ENCODE measurements at places on chromosomes 3 and 15.

DNA sequence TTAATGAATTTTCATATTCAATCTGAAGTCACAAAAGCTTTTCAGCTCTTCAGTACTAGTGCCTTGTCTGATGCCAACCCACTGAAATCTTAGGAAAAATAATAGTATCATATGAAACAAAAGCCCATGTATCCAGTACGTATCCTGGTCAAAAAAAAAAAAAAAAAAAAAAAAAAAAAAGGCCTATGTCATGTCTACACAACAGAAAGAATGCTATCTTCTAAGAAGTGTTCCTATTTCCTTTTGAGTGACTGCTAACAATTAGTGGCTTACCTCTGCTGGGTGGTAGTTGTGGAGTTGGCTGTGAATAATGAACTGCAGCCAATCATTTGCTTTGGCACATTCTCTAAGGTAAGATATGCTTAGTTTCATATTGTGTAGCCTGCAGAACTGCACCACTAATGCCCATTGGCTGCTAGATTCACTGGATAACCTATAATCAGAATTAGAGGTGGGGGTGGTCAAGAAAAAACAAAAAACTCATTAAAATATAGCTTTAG lies 59.6 kb downstream of the EIF3J start:
- no peak for DNase-seq

DNA sequence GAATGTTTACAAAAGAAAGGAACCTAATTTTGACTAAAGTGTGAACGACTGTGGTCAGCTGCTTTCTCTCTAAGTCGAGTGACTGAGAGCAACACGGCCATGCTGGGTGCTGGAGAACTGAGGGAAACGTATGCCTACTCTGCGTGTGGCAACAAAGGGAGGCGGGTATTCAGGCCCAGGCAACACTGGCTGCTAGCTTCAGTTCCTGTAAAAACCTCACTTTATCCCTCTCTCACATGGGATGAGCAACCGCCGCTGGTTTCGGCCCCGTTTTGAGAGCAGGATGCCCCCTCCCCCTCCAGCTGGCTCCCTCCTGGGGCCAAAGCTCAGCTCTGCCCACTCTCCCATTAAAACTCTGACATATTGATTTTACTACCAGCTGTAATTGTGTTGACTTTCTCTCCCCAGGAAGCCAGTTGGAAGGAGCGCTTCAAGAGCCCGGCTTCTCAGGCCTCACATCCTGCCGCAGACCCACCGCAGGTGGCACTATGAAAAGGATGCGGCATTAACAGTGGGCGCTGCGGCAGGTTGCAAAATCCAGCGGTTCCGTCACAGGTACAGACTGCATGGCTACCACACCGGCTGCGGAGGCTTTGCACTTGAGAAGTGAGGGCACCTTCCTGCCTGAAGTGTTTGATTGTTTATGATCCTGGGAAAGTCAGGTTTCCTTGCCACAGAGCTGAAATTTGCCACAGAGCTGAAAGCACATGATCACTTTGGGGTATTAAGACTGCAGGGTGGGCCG lies 12.7 kb downstream of the PLXND1 start:
- DNase-seq = no peak

GRCh38 chr3:90052425-90052950 lies 945.1 kb downstream of the EPHA3 start:
- no peak for DNase-seq

GRCh38 chr15:60476713-60477112 lies 2.2 kb downstream of the ICE2 start:
- no peak for DNase-seq

DNA sequence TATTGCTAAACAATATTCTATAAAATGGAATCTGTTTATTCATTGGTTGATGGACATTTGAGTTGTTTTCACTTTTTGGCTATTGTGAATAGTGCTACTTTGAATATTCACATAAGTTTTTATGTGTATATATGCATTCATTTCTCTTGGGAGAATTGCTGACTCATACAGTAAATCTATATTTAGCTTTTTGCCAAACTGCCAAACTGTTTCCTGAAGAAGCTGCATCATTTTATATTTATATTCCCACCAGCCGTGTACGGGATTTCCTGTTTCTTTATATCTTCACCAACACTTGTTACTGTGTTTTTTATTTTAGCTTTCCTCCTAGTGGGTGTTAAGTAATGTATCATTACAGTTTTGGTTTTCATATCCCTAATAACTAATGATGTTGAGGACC lies 12.5 kb upstream of the TCAIM start:
- DNase-seq = no peak

GRCh38 chr15:78322724-78323521 lies 17.2 kb upstream of the CRABP1 start:
- DNase-seq = no peak

- DNase-seq = no peak
These were observed 28.4 kb downstream of the TMEM40 start for GRCh38 chr3:12730506-12731242.

DNA sequence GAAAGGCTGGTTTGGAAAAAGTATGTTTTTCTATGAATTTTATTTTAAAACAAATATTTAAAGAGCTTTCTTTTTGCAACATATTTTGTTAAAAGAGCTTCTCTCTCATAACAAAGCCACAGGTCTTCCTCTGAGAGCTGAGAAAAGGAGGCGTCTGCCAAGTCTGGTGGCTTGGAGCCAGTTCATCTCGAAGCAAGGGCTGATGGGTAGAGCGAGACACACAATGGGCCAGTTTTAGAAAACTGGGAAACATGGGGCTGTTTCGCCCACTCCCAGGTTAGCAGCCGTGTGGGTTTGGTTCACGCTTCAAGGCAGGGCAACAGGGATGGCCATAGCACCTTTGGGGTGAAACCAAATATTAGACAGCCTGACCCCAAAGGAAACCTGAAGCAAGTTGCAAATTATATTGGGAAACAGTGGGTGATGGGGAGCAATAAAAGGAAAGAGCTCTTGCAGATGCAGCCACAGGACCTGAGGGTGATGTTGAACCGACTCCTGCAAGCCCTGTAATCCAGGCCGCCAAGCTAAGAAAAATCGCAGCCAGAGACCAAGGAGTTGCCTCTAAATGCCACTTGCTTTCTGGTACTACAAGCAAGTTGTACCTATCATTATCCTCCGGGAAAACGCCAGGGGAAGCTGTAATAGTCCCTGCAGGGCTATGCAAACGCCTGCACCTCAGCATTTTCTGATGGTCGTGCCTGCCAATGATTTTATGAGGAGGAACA lies 88.4 kb upstream of the GALNT15 start:
- DNase-seq = no peak

GRCh38 chr15:101483462-101483861 lies 6.0 kb downstream of the PCSK6 start:
- no peak for DNase-seq

DNA sequence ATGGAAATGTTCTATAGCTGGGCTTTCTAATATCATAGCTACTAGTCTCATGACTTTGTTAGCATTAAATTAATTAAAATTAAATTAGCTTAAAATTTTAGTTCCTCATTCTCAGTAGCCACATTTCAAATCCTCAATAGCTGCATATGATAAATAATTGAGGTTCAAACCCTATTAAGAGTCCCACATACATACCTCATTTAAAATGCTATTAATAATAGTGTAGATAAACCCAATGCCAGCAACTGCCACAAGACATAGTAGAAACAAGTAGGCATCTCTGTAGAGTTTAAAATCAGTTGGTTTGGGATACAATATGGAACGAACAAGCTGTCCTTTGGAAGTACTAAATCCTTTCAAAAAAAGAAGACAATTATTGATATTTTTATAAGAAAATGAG lies 39.1 kb downstream of the ATP13A3 start:
- DNase-seq = no peak

GRCh38 chr3:138429665-138430064 lies 4.8 kb upstream of the ESYT3 start:
- DNase-seq = no peak

GRCh38 chr3:72245183-72245811 lies 460.3 kb upstream of the PROK2 start:
- DNase-seq = no peak

DNA sequence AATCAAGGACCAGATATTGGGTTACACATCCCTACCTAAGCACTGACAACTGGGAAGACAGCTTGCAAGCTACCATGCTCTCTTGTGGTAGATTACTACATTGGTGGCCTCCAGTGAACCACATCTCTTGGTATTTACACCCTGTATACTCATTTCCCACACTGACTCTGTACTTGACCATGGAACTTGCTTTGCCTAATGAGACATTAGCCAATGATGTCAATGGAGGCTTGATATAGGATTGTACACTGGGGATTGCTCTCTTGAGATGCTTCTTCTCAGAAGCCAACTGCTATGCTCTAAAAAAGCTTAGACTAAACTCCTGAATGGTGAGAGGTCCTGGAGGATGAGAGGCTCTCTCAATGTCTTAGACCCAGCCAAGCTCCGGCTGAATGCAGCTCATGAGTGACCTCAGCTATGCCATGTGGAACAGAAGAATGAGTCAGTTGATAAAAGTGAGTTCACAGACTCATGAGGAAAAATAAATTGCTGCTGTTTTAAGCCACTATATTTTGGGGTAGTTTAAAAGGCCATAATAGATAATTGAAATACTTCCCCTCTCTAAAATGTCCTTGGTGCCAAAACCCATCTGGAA lies 61.5 kb upstream of the GALNT15 start:
- DNase-seq = no peak

- no peak for DNase-seq
These were observed 54.6 kb upstream of the TOP2B start for GRCh38 chr3:25719321-25719720.

DNA sequence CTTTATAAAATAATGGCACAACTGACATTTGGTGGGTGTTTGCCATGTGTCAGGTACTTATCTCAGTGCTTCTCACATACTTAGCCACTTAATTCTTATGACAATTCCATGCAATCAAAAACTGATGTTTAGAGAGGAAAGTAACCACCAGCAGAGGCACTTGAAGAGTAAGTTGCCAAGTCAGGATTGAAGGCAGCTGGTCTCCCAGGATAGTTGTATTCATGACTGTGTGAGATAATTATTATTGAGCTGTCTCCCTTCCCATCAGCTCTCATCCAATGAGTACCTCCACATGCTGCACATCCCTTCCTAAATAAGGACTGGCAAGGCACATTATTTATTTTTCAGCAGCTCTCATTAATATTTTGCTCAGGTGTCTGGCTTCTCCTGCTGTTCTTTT lies 4.8 kb downstream of the VEPH1 start:
- DNase-seq = no peak

GRCh38 chr15:67253101-67253500 lies 1.4 kb downstream of the AAGAB start:
- no peak for DNase-seq

DNA sequence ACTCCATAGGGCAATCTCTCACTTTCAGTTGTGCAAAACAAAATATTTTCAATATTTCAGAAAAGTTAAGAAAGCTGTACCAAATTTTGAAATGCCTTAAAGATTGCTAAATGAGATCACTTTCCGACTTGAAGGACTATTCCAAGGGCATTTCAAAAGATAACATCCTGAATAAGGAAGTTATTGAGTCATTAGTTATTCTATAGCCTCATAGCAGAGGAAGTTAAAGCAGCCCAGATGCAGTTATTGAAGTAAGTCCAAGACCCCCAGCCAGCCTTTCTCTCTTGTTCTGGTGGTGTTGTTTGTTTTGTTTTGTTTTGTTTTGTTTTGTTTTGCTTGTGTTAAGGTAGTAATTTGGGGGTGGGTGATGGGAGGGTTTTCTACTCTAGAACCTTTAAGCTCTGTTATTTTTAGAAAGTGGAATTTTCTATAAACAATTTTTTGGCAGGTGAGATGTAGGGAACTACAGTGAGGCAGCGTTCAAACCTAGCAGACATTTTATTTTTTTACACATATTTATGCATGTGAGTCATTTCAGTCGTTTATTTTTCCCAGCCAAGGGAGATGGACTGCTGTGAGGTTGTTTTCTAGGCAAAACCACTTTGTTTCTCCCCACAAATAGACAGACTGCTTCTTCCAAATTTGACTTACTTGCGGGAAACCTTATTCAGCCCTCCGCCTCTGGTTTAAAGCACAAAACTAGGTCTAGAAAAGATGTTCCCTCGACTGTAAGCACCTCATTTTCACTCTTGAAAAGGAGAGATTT lies 216.3 kb upstream of the ARPP21 start:
- no peak for DNase-seq

DNA sequence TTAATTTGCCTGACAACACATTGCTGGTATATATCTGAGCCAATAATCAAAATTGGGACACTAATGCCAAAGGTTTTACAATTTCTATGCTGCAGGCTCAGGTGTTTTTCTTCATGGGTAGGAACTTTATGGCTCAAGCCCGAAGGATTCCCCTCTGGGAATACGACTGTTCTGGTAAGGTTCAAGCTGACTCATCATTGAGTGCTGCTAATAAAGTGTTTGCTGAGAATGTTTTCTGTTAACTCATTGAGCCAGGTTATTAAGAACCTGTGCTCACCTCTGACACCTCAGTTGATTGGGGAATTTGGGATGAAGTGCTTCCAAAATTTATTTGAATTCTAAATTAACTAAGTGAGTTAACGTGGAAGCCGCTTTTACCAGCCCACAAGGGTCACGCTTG lies 135.8 kb upstream of the CTDSPL start:
- DNase-seq = no peak

- no peak for DNase-seq
These were observed 8.6 kb downstream of the MAPKAPK3 start for GRCh38 chr3:50625231-50626182.

DNA sequence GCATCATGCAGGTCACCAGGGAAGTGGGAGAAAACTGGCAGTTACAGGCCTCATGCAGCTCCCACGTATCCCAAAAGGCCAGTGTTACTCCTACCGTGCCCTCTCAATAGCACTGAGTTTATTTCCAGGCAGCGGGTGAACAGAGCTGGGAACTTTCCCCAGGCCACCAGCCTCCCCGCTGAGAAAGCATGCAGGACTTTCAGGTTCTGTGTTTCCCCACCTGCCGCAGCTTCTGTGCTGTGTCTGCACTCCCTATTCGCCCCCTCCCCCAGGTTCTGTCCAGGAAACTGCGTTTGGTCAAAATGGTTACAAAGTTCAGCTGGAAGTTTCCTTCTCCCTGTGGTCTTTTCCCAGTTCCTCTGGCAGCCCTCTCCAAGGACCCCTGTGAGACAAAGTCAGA lies 21.4 kb downstream of the NEK11 start:
- DNase-seq = no peak

GRCh38 chr15:63522225-63522578 lies 17.8 kb downstream of the USP3 start:
- peak; percentile 60 for DNase-seq
